ENCODE measurements at places on chromosomes 1 and 21. TPM values are rescaled to one million over a fixed set of nuclear protein-coding genes. Genes with fewer than 3 reads are reported as not detected.

LAMC1 gene
- 140 TPM for total RNA-seq

OR6N1 gene
- total RNA-seq, result not detected

- DNase-seq, result no peak
Observed at GRCh38 chr1:55706397-55706796, 491.2 kb upstream of the USP24 start.

DNA sequence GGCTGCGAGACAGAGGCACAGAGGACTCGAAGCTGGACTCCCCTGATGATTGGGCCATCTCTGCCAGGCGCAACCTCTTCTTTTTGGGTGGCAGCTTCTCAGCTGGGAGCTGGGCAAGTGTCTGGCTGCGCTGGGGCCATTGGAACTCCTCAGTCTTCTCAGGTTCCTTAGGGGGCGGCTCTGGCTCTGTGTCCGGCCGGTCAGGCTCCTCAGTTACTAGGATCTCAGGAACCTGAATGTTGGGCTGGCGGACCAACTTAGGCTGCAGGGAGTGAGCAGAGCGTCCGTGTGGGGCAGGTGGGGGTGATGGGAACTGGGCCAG lies 97.5 kb upstream of the EDN2 start:
- DNase-seq, result no peak

GRCh38 chr1:81424061-81424460 lies 376.7 kb upstream of the ADGRL2 start:
- no peak for DNase-seq

All from mucosa of gallbladder (tissue), 1 donor.